ENCODE measurements at places on chromosomes 2 and 18.

DNA sequence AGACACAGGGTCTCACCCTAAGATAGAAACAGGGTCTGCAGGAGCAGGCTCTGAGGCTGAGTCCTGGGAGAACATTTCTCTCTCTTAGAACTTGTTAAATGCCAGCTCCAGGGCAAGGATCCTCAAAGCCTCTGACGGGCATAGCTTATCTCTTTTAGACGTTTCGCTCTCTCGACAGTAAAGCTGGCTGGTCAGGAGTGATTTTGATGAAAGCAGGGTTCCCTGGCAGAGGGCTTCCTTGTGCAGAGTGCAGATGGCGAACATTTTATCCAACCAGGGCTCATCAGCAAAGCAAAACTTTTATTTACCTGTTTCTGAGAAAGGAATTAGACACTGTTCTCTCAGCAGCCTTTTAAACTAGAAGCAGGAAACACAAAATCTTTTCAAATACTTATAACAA, 350.8 kb downstream of the ALK start:
- DNase-seq, result no peak

DNA sequence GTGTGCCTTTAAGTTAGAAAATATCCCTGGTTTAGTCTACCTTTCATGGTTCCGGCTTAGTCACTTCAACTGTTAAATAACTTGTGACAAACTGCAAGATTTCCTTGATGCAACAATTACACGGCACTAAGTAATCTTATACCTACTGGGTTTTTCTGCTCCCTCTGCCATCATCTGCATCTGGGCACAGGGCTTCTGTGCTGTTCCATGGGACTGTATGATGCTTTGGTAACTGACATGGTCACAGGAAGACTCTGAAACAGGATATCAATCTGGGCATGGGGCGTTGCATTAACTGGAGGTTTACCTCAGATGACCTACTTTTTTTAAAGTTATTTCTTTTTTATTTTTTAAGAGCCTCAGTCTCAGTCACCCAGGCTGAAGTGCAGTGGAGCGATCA, 365.4 kb downstream of the SS18 start:
- no peak for DNase-seq

DNA sequence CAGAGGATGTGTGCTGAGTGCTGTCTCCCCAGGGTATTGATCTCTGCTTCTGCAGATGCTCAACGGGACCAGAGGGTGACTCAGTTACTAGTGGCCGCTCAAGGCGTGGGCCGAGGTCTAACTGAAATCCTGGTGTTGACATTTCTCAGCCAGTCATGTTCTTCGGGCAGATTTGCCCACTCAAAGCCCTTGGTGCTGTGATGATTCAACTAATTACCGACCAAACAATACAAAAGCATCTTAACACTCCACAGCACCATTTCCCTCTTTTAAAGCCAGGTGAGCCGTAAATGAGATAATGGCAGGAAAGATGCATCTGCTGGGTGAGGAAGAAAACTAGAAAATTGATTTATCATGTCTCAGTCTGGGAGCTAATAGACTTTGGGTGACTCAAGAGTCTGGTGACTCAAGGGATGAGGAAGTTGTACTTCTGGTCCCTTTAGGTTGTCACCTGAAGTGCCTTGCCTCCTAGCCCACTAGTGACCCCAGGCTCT, 32.7 kb upstream of the PRLH start:
- DNase-seq, result no peak

GRCh38 chr2:191350826-191351225, 105.6 kb downstream of the MYO1B start:
- DNase-seq, result no peak

- DNase-seq, result no peak
Observed at GRCh38 chr18:79953971-79954651, 2.7 kb upstream of the SLC66A2 start.

DNA sequence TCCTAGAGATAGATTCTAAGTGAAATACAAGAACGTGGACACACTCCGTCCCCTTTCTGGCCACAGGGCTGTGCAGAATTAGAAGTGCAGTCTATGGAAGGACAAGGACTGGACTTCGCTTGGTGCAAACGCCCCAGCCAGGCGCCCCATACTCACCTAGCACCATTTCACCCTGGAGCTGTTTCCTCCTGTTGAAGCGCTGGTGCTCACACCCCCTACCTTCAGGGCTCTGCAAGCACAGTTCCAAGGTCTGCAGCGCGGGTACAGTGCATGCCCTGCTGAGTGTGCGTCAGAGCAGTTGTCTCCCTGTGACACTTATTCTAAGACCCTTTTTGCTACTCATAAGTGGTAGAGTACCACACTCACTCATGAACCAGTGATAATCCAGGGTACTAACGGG, 3.0 kb downstream of the HPCAL1 start:
- no peak for DNase-seq

DNA sequence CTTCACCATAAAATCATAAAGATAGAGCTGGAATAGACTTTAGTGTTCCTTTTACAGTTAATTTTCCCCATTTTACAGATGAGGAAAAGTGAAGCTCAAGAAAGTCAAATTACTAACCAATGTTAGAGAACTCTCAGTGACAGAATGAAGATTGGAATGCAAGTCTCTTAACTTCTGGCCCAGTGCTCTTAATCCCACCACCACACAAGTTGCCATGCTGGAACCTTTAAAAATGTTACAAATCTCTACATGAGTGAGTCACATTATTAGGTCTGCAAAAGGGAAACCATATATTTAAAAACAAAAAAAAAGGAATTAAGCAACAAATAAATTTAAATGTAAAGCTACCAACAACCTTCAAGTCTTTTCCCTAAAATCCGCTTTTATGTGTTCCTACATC, 3.5 kb downstream of the NCKAP1 start:
- DNase-seq, result no peak

GRCh38 chr2:179532863-179533278, 268.2 kb upstream of the SESTD1 start:
- DNase-seq, result no peak

GRCh38 chr2:154623819-154624218, 74.7 kb upstream of the KCNJ3 start:
- no peak for DNase-seq

- no peak for DNase-seq
Observed at GRCh38 chr2:16614314-16614860, 51.2 kb downstream of the CYRIA start.

DNA sequence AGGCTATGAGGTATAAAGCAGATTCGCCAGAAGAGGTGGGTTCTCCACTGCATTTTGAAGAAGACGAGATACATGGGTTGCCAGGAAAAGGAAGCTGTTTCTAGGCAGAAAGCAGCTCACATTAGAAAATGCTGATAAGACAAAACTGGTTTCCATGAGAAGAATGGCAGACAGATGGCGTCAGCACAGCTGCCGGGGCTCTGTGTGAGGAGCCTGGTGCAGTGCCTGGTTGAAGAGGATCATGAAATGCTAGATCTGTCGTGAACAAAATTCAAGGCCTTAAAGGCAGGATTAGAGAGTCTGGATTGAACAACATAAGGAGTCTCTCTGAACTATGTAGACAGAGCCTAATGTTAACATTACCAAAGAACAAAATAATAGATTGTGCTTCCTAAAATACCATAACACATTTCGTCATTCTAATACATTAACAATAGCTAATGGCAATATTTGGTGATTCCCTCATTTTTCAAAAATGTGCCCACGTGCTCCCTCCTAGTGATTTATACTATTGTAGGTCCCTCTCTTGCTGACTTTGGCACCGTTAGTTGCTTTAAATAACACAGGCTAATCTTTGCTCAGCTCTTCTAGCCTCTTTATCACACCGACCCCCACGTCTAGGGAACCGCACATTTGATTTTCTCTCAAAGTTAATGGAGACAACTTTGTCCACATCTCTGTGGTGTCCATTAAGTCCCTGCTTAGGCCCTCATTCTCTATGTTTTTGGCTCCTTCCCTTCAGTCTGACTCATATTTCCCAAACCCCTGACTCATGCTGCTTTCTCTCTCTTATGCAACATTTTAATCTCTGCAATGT, 38.2 kb downstream of the EFEMP1 start:
- no peak for DNase-seq

DNA sequence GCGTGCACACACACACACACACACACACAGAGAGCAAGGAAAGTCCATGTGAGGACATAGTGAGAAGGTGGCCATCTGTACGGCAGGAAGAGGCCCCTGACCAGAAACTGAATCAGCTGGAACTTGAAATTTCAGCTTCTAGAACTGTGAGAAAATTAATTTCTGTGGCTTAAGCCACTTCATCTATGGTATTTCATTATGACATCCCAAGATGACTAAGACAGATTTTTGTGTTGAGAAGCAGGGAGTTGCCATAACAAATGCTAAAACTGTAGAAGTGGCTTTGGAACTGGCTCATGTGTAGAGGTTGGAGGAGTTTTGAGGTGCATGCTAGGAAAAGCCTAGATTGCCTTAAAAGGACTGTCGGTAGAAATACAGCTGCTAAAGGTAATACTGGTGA, 63.4 kb upstream of the ZBTB7C start:
- DNase-seq, result no peak

DNA sequence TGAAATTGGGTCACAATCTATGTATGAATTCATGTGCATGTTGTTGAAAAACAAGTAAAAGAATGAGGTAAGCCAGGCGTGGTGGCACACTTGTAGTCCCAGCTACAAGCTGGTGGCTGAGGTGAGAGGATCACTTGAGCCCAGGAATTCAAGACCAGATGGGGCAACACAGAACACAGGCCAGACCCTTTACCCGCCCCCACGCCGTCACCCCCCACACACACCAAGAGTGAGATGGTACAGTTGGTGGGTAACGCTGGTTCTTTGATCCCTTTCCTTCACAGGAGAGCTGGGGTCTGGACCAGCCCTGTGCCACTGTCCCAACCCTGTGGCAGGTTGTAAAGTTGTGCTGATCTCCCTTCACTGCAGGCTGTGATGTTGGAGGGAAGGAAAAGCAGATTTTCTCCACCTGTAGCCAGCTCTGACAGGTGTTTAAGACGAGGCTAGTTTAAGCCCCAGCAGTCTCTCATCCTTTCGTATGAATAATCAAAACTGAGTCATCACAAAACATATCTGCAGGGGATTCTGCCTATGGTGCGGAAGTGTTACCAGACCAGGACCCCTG, 13.6 kb downstream of the B3GNT2 start:
- DNase-seq, result no peak

DNA sequence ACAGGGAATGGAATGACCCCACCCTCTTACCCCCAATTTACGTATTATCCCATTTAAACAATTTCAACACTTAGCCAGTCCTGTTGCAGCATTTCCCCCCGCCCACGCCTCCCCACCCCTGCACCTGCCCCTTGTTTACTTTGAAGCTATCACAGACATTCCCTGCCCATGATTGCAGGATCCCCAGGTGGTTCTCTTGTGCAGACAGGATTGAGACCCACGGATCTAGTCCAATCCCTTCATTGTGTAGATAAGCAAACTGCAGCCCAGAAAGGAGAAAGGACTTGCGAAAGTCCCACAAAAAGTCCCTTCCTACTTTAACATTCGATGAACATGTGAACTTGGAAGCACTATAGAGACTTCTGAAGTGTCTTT, 38.9 kb downstream of the TMEM17 start:
- DNase-seq, result no peak

DNA sequence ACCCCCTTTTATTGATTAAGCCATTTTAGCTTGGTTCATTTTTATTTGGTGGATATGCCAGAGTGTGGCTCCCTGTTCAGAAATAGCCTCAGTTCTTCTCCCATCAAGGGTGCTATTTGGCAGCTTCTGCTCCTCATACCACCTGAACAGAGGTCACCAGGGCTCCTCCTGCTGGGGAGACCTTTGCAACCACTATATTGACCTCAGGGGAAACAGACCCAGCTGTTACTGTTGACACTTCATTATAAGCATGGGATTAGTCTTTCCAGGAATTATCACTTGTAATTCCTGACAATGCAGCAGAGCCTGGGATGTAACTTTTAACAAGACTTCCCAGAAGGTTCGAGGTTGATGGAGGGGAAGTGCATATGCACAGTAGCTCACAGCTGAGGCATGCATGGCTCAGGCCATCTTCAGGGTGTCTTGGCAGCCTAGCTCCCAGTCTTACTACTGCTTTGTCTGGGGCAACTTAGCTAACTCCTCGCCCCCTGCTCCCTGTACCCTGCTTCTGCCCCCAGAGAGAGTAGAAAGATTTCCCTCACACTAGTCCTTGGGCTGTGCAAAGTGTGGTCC, 239.4 kb upstream of the SPRED2 start:
- DNase-seq, result no peak

GRCh38 chr2:189658306-189659212, 2.7 kb upstream of the ASNSD1 start:
- DNase-seq, result no peak

DNA sequence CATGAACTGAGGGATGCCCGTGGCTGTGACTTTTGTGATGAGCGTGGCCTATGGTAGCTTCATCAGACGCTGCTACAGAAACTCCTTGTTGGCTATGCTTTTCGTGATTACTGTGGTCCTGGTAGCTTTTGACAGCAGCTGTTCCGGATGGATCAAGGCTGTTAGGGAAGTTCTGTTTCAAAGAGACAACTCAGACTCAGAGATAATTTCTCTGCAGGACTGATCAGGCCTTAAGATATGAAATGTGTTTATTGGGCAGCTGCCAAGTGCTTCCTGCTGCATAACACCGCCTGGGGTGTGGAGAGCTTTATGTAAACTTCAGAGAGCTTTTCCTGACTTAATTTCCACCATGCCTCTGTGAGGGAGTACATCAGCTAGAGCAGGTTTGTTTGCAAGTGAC, 243.8 kb downstream of the TSN start:
- DNase-seq, result no peak

- DNase-seq, result no peak
Observed at GRCh38 chr18:6010284-6010683, 115.0 kb upstream of the TMEM200C start.

- no peak for DNase-seq
Observed at GRCh38 chr2:1793001-1793867, 48.9 kb upstream of the PXDN start.

- no peak for DNase-seq
Observed at GRCh38 chr2:177595126-177595845, 202.7 kb downstream of the AGPS start.

DNA sequence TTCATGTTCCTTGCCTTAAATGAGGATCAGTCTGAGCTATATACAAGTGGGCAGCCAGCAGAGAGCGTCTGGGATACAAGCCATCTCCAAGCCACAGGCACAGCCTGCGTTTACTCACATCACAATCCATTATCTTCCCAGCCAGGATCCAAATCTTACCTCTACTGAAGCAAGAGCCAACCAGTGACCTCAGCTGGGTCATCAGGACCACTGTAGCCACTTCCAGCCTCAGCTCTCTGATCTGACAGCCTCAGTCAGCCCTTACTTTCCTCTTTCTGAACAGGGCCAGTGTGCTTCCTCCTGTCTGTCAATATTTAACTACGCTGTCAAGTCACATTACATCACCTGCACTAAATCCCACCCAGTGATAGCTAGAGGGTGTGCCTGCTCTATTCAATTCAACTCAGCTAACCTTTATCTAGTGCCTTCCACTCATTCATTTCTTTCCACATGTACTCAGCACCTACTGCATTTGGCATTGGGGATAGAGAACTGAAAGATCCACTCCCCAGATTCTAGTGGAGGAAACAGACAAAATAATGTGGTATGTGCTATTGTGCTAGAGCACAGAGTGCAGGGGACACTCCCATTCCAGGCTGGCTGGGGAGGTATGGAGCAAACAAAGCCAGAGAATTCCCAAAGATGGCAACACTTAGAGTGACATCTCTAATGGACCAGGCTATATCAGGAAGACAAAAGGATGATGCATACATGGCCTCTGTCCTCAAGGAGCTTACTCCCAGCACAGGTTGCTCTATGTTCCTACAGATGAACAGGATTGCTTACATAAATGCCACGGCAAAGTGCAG, 146.5 kb downstream of the NCKAP5 start:
- DNase-seq, result no peak

GRCh38 chr2:19887510-19887909, 14.3 kb downstream of the TTC32 start:
- DNase-seq, result no peak

- no peak for DNase-seq
Observed at GRCh38 chr2:38765149-38765548, 12.9 kb upstream of the GEMIN6 start.

All from substantia nigra (tissue), 51 donors.